ENCODE measurements at places on chromosomes 3 and 15.

- DNase-seq, result no peak
Measured at GRCh38 chr3:179933080-179933479, 103.7 kb downstream of the PEX5L start.

- no peak for DNase-seq
Measured at GRCh38 chr3:104546301-104546700, 820.4 kb upstream of the ALCAM start.

DNA sequence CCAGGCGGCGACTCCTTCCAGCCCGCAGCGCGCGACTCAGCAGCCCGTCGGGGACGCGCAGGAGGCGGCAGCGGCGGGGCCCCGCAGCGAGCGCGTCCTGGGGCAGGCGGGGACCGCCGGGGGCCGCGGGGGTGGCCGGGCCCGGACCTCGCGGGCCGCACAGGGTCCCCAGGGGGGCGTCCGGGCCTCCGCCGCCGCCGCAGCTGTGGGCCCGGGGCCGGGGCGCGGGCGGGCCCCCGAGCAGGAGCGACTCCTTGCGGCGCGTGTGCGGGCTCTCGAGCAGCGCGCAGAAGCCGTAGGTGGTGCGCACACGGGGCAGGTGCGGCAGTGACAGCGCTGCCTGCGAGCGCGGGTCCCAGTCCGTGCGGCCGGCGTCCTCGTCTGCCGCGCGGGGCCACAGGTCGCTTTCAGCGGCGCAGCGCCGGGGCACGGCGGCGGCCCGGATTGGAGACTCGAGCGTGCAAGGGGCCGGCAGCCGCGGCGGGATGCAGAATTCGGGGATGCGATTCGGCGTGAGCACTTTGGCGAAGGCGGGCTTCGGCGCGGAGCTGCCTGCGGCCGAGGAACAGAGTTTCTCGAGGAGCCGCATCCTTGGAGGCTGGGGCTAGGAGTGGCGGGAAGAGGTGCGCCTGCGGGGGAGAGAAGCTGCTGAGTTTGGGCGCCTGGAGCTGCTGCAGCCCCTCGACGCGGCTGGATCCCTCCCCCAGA is 535 bp downstream of the C2CD4B start:
- no peak for DNase-seq

- DNase-seq, result peak; percentile 84
Measured at GRCh38 chr3:113746548-113747282, at the start of gene ATP6V1A. Gene ATP6V1A, plus strand, starts transcription at chr3:113747035. Its CDS starts 31,719 bp downstream, at chr3:113778754.

- no peak for DNase-seq
Measured at GRCh38 chr3:108976058-108976457, 22.4 kb upstream of the GUCA1C start.

DNA sequence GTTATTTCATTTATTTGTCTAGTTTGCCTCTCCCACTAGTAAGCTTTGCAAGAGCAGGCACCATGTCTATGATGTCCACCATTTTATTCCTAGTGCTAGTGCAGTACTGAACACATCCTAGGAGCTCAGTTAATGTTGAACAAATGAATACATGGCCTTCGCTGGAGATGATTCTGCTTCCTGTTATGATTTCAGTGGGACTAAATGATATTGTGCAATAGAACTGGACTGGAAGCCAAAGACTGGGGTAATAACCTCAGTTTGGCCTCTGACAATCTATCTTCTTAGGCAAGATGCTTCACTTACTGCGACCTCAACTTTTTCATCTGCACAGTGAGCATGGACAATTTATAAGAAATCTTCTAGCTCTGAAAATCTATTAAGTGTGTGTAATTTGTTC is 191.3 kb downstream of the ADAMTSL3 start:
- DNase-seq, result no peak

GRCh38 chr3:20742903-20743552 is 557.0 kb upstream of the SGO1 start:
- DNase-seq, result no peak

DNA sequence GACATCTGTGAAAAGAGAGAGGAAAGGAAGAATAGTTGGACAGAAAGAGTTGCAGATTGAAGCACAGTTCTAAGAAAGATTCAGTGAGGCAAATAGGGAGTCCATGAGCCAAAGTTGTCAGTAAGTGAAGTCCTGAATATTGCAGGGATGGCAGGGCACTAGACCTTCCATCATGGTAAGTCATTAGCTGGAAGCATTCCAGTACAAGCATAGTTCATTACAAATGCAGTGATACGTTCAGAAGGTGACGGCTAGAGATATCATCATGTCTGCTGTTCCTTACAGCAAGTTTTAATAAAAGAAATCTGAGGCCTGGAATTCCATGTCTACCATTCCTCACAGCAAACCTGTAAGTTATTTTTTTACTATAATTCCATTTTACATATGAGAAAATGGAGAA is 720.1 kb downstream of the GBE1 start:
- DNase-seq, result no peak

DNA sequence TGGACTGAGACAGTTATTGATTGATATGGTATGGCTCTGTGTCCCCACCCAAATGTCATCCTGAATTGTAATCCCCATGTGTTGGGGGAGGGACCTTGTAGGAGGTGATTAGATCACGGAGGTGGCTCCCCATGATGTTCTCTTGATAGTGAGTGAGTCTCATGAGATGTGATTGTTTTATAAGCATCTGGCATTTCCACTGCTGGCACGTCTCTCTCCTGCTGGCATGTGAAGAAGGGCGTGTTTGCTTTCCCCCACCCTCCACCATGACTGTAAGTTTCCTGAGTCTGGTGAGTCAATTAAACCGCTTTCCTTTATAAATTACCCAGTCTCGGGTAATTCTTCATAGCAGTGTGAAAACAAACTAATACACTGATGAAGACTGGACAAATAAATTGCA is 105.6 kb upstream of the MELTF start:
- no peak for DNase-seq

- DNase-seq, result no peak
Measured at GRCh38 chr15:100353449-100353848, 11.7 kb upstream of the ADAMTS17 start.

DNA sequence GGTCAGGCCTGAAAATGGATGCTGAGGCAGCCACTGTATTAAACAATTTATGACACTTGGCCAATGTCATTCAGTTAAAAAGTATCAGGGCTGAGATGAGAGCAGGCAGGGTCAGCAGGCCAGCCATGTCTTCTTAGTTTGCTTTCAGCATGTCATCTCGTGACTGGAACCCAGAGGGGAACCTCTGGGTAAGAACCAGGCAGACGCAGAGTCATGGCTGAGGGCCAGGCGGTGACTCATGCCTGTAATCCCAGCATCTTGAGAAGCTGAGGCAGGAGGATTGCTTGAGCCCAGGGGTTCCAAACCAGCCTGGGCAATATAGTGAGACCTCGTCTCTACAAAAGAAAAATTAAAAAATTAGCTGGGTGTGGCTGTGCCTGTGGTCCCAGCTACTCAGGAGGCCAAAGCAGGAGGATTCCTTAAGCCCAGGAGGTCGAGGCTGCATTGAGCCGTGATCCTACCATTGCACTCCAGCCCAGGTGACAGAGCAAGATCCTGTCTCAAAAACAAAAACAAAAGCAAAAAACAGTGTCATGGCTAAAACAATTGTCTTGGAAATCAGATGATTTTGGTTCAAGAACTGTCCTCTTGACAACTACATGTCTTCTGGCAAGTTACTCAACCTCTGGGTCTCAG is 11.7 kb downstream of the BCL2L10 start:
- DNase-seq, result no peak

- DNase-seq, result no peak
Measured at GRCh38 chr3:106293161-106293560, 424.3 kb upstream of the CBLB start.

DNA sequence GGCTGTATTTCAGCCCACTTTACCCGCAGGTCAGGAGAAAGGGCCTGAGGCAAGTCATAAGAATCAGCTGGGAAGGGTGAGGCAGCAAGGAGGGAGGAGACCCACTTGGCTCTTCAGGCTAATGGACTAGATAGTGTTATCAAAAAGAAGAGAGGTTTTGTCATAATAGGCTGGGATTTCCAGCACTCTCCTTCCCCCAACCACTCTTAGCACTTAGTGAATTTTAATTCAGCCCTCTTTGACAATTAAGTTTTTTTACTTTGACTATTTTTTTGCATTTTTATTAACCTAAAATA is 771 bp downstream of the MPI start:
- DNase-seq, result no peak

- DNase-seq, result peak; percentile 58
Measured at GRCh38 chr15:90594301-90594738, 64.6 kb downstream of the CRTC3 start.

DNA sequence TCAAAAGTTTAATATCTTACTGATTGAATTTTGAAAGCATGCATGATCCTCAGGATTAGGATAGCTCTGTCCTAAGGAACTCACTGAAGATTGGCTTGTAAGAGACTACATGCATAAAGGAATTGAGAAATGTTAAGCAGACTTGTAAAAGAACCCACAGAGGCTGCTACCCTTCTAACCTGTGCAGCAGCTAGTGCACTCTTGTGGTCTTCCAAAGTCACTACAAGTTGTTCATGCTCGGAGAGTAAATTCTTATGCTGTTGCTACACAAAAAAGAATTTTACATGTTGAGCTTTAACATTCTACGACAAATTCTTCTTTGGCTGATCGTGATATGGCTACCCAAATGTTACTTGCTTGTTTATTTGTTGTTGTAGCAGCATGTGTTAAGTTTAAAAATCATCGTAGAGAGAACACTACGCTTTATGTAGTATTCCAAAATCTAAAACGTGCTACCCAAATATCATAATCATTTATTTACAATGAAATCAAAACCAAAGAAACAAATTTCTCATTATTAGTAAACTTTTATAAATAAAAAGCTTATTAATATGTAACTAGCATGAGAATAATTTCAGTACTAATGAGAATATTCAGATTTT is 55.0 kb downstream of the GOLIM4 start:
- no peak for DNase-seq

DNA sequence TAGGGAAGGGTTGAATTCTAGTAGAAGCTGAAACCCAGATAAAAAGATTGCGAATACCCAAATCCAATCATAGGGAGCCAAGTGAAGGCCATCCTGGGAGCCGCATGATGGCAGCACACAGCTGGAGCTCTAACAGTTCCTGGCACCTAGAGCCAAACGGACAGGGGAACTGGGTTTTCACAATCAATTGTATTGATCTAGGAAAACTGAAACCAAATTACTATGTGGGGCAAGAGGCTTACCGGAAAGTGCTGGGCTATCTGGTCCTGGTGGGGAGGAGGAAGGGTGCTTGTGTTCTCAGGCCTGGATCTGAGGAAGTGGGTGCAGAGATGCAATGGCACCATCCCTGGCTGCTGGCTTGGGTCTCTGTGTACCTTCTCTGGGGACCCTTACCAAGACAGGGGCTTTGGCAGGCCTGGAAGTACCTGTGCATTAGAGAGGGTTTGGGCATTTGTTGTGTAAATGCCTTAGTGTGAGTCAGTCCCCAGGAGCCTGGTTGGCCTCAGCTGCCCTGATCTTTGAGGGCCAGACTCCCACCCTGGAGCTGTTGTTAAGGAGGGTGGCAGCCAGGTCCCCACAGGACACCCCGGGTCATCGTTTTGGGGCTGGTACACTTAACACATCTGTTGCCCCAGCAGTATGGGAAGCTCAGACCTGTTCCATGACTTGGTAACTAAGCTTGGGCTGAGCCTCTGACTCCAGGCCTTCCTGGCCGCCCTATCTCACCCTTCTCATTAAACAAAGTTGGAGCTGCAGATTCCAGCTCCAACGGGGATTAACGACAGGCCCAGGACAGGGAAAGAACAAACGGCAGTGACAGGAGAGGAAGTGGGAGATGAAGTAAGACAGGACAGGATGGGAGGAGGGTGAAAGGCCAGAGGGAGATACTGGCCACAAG is 8.9 kb upstream of the FURIN start:
- DNase-seq, result no peak

- DNase-seq, result no peak
Measured at GRCh38 chr3:134341389-134341788, 32.9 kb downstream of the AMOTL2 start.

GRCh38 chr3:111999484-112000324 is 982 bp downstream of the TAGLN3 start:
- DNase-seq, result no peak

GRCh38 chr15:58486564-58486963 is 54.8 kb downstream of the LIPC start:
- DNase-seq, result no peak

DNA sequence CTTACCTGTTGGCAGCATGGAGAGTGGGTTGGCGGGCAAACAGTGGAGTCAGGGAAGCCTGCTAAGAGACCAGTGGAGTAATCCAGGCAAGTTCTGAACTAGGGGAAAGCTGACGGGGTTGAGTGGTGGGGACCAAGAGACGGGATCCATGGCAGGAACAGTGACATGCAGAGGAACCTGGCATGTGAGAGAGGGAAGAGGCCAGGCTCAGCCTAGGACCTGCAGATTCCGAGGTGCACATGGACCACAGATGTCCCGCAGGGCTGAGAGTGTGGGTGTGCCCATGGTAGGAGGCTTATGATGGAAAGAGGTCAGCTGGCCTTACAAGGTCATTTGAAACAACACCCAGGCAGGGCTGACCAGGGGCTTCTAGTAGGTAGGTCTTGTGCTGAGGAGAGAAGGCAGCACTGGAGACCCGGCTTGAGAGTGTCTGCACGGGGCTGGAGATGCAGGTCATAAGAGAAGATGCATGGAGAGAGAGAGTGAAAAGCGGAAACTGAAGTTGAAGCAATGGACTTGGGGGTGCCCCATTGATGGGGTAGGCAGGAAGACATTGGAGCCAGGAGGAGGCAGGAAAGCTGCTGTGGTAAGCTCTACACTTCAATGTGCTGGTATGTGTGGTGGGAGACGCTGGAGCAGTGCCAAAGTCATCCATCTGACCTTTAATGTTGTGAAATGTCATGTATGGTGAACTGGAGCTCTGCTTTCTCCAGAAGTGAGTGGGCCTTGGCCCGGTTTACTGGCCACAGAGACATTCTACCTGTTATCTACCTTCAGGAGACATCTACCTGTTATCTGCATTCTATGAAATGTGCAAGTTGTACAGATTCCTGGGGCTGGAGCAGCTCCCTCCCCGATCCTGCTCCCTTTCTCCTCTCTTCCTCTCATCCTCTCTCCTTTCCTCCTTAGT is 4.6 kb downstream of the SPSB4 start:
- DNase-seq, result no peak

GRCh38 chr3:134471521-134472193 is 14.1 kb downstream of the ANAPC13 start:
- DNase-seq, result no peak

DNA sequence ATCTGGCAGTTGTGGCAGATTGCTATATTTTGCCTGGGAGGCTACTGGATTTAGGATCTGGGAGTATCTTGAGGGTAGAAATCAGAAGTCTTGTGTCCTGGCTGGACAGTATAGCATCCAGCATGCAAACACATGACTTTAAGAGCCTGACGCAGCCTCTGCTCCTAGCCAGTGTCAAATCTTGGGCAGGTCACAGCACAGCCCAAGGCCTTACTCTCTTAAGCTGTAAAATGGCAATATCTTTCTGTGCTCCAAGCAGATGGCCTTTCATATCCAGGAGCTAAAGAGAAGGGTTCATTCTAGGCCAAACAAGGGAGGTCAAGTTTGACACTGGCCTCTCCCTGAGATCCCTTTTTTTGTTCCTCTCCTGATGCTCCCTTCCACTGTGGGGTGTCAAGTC is 19.8 kb upstream of the RAD18 start:
- no peak for DNase-seq

- DNase-seq, result no peak
Measured at GRCh38 chr15:56654624-56655023, 78.7 kb downstream of the ZNF280D start.

GRCh38 chr3:100084100-100084806 is 30.0 kb downstream of the FILIP1L start:
- no peak for DNase-seq

GRCh38 chr3:179962629-179963387 is 73.9 kb downstream of the PEX5L start:
- DNase-seq, result no peak
